Suppressor macrophage (primary cell): ENCODE measurements at places on chromosomes 1 and 21.
A peak's percentile ranks its signal among the peaks of the same experiment; 100 is the strongest.

GRCh38 chr1:64019818-64020217, 183.6 kb upstream of the UBE2U start:
- DNase-seq = peak; percentile 3

DNA sequence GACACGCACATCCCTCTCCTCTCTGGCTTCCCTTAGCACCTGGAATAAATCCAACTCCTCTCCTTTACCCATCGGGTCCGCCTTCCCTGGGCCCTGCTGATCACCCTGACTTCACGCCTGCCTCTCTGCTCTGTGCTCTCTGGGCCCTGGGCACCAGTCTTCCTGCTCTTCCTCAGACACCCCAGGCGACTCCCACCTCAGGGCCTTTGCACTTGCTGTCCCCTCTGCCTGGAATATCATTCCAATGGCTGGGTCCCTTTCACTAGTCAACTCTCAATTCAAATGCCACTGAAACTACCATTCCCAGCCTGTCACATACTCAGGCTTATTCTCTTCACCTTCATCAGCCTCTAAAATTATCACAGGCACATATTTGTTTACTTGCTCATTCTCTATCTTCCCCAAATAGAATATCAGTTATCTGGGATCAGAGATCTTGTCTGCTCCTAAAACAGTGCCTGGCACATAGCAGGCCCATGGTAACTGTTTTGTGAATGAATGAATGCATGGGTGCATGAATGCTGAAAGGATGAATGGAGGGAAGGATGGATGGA, 27.2 kb upstream of the SELENON start:
- DNase-seq = no peak

DNA sequence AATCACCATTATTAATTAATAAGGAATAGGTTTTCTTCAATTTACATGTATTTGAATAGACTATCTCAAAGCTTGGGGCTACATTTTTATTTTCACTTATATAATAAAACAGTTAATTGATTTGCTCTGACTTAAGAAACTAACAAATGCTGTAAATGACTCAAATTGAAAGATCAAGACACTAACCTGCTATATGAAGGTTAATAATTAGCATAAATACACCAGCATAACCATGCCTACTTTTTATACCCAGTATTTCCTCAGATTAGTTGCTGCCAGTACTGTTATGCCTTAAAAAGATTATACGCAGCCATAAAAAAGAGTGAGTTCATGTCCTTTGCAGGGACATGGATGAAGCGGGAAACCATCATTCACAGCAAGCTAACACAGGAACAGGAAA, 1545.1 kb downstream of the AMY1C start:
- DNase-seq = no peak

- DNase-seq = no peak
Observed at GRCh38 chr1:32239790-32240139, 7.3 kb upstream of the FAM167B start.

DNA sequence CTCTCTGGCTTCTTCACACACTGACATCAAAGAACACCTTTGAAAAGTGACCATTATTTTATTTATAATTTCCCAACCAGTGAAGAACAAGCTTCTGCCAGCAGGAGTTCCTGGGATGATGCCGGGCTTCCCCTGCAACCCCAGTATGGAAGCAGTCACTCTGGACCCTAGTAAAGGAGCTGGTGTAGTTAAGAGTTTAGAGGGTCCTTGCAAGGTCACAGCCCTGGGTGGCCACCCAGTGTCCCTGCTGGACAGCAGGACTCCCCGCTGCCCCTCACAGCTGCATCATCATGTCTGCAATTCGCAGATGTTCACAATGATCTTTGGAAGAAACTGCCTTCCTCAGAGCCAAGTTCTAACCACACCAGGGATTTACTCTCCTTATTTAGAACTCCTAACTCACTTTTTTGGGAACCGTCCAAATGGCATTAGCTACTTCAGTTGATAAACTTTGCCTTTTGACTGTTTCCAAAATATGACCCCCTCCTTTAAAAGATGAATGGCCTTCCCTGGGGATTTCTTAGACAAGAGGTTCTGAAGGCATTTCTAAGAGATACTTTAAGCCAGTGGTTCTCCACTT, 90.6 kb downstream of the HIVEP3 start:
- DNase-seq = no peak

- peak; percentile 93 for DNase-seq
Observed at GRCh38 chr1:39105061-39105840, 79.1 kb downstream of the NDUFS5 start.

GRCh38 chr1:55259911-55260609, 44.9 kb upstream of the USP24 start:
- no peak for DNase-seq

GRCh38 chr1:52533713-52534112, 19.2 kb downstream of the TUT4 start:
- DNase-seq = no peak

GRCh38 chr1:89490389-89490788, 34.2 kb upstream of the LRRC8B start:
- DNase-seq = no peak

GRCh38 chr1:16075337-16076030, 2.0 kb upstream of the FAM131C start:
- DNase-seq = no peak

GRCh38 chr1:246629976-246630375, 63.7 kb downstream of the CNST start:
- no peak for DNase-seq

DNA sequence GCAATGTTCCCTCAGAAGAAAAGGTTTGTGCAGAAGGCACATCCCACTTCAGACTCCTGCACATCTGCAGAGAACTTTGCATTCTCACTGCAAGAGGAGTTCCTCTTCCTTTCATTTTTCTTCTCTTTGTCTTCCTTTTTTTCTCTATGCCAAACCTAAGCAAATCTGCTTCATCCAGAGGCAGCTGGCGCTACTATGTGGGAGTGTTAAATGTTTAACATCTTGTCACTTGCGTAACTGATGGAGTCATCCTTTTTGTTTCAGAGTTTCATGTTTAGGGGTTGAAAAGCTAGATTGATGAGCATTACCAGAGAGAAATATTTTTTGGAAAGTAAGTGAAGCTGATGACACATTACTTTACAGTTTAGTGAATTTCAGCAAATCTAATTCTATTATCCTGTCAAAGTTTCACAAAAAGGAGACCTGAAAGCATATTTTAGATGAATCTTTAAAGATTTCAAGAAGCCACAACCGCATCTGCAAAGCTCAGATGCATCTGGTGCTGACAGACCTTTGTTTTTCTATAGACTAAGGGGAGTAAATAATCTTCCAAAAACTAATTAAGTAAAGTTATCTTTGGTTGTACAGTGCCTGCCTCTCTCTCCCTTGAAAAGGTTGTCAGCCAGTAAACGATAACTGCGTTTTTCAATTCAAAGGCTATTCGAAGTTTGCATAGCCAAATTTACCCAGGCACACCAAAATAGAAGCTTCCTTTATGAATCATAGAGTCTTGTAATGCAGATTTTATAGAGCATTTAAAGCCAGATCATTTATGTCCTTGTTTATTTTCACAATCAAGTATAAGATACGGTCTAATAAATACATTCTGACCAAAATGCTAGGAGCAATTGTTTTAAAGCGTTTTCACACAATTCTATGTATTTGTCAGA, 1.2 kb upstream of the LRRC53 start:
- no peak for DNase-seq

DNA sequence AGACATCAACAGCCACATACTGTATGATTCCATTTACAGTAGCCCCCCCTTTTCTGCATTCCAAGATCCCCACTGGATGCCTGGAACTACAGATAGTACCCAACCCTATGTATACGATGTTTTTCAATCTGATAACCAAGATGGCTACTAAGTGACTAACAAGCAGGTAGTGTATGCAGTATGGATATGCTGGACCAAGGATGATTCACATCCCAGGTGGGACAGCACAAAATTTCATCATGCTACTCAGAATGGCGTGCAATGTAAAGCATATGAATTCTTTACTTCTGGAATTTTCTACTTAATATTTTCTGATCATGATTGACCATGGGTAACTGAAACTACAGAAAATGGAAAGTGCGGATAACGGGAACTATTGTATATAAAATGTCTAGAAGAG, 30.0 kb upstream of the MRPS6 start:
- DNase-seq = no peak

- DNase-seq = no peak
Observed at GRCh38 chr1:78005448-78005722, 646 bp downstream of the DNAJB4 start.

DNA sequence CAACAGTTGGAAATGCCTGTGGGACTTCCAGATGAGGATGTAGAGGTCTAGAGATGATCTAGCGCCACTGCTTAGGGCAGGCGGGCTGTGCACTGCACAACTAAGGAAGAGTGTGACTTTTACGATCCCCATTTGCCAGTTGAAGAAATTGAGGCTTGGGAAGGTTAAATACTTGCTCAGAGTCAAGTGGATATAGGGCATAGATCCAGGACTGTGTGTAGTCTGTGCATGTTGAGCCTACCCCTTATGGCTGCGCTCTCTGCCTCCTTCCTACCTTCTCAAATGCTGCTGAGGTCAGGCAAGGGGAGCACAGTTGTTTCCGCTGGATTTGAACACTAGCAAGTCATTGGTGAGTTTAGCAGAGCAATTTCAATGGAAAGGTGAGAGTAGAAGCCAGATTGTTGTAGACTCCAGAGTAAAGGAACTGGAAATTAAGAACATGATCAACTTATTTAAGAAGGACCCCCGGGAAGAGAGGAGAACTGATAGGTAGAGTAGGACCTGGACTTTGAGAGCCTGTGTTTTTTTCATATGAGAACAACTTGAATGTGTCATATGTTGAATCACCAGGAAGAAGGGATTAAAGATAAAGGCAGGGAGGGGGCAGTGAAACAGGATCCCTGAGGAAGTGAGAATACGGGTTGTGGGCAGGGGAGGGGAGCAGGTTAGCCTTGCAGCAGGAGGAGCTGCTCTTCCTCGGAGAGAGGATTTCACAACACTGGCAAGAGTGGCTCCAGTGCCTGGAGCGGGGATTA, 2.7 kb downstream of the CAPN2 start:
- DNase-seq = peak; percentile 35

DNA sequence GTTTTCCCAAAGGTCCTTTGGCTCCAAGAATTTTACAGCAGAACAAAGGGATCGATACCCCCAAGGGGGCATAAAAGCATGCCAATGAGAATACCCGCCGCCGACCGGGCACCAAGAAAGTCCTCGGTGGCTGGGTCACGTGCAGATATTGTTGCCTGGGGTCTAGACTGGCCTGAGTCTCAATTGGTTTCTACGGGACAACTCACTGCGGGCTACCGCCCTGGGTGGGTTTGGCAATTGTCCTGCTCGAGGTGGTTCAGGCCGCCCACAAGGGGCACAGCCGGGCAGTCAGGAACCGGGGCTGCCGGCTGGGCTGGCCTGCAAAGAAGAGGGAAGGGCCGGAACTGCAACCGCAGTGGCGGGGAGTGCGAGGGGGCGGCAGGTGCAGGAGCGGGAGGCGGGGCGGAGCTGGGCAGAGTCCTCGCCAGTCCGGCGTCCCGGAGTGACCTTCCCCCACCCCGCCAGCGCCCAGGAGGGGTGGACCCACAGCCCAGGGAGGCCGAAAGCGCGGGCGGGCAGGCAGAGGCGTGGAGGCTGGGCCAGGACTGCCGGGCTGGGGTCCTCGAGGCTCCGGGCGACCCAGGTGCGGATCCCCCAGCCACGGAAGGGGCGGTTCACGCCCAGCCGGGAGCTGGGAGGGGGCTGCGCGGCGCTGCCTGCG, 926 bp upstream of the ATP1B1 start:
- peak; percentile 89 for DNase-seq

DNA sequence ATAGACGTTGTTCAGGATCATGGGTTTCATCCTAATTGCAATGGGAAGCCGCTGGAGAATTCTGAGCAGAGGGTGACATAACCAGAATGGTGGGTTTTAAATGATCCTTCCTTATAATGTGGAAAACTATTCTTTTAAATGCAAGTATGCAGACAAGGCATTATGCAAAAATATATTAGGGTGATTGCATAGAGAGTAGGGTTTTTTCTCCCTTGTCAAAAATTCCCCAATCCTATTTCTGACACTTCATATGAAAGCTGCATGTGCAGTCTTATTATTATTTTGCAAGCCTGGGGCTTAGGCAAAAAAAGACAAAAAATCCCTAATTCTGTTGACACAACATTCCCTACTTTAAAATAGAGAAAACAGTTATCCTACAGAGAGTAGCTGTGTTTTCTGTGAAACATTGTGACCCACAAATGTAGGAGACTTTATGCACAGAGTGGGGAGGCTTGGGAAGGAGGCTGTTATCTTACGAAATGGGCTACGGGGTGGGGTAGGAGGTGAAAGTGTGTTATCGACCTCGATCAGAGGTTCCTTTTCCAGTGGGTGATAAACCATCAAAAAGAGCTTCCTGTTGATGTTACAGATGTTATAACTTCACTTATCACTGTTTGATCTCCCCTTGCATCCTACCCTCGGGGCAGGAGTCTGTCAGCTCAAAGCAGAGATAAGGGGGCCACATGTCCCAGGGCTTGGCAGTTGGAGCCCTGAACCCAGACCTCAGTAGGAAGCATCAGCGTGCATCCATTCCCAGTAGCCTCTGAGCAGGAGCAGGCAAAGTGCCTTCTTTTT, 27.2 kb downstream of the RHEX start:
- no peak for DNase-seq

GRCh38 chr1:243345205-243345604, 89.4 kb downstream of the SDCCAG8 start:
- no peak for DNase-seq

GRCh38 chr1:22339237-22339636, 112.4 kb upstream of the ZBTB40 start:
- DNase-seq = no peak

DNA sequence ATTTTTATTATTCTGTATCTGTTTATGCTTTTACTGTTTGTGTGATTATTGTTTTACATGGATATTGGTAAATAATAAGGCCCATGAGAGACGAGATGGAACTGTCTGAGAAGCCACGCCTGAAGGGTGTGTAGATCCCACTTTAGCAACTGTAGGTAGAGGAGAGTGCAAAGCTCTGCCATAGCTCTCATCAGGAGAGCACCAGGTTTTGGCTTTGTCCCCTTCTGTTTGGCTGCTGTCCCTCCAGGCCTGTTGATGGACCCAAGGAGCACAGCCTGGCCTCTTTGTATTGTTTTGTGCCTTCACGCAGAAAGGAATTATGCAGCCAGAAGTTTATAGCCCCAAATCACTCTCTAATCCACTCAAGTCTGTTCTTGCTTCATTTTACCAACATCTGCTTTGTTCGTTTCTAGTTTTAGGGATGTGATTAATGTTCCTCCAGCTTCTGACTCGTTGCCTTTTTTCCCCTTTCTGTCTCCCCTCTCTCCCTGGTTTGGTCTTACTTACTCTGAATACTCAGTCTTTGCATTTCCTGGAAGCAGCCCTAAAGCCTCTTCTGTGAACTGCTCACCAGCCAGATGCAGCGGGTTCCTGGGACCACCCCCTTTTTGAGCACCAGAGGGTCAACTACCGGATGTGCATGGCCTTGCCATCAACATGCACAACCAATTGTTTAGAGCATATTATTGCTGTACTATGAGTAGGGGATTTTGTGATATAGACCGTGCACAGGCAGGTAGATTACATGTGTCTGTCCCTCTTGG, 127.3 kb downstream of the HHAT start:
- peak; percentile 16 for DNase-seq

DNA sequence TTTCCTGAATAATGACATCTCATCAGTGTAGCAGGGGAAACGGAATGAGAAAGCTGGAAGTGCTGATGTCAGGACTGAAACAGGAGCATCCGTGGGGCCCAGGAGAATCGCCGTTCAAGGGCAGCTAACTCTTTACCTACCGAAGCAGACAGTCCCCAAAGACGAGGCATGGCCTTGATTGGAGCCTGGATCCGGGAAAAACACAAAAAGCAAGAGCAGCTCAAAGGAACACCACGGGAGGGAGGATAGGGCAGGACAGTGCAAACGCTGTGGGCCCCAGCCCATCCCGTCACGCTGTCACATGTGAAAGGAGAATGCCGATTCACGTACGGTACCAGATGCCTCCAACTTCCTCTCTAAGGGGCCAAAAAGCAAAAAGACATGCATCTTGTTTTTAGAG, 34.9 kb downstream of the WNT9A start:
- DNase-seq = no peak
